Osteoblast (primary cell): ENCODE measurements at places on chromosomes 13 and 19. TPM values are rescaled to one million over a fixed set of nuclear protein-coding genes. Genes with fewer than 3 reads are reported as not detected.

DNA sequence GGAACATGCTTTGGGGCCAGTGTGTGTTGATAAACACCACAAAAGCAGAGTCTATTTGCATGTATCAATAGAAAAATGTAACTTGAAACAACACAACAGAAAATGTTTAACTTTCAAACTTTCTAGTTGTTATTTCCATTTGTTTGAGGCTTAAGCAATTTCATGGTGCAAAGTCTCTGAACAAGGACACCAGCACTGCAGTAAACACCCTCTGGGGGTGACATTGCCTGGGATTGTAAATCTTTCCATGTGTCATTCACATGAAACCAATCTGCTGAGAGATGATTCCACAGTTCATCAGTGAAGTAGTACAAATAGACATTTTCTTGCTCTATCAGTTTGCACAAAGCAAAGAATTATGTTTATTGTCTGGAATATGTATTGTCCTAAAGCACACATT lies 124.5 kb downstream of the ITGBL1 start:
- H3K27me3 ChIP-seq = no peaks in the 10 kb centered on the region
- no peak overlapping the region for H3K27ac ChIP-seq
- H3K4me3 ChIP-seq = no peak overlapping the region
- peaks cover 5% of the 10 kb centered on the region for H3K36me3 ChIP-seq
- no peak for DNase-seq
- H3K4me1 ChIP-seq = peaks cover 45% of the 10 kb centered on the region

GRCh38 chr19:3708207-3708931 lies at the start of gene TJP3:
TSS of gene TJP3 (plus strand) at chr19:3708384. CDS start at chr19:3728433, 20,049 bp downstream.
- H3K36me3 ChIP-seq = no peaks in the 10 kb centered on the region
- DNase-seq = peak; percentile 89
- no peak within 1 kb of the TSS for H3K4me3 ChIP-seq
- peaks cover 22% of the 10 kb centered on the region for H3K27me3 ChIP-seq
- peaks cover 5% of the 10 kb centered on the region for H3K4me1 ChIP-seq

DNA sequence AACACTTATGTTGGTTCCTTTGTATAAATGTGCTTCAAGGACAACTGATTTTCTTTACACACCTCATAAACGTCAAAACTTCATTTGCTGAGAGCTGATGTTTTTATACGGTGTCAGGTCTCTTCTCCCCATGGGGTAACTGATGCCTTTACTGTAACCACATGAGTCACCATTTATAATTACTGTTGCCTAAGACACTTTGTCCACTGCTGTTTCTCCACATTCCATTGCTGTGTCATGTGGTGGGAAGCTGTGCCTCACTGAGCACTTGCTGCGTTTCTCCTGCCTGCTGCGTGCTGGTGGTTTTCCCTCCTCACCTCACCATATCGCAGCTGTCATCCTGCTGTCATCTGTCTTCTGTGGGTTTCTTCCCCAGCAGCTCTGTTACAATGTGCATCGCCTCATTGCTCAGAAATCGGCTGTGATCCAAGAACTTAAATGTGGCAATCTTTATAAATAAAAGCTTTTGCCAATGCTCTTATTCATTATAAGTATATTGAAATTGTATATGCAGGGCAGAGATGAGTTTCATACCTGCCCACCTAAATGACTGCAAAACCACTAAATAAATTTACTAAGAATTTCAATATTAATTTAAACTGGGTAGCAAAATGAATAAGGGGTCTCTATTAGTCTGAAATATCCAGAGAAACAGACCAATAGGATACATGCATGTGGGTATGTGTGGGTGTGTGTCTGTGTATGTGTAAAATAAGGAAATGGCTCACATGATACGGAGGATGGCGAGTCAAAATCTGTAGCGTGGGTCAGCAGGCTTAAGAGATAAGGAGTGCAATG lies 547.0 kb upstream of the SLITRK5 start:
- no peaks in the 10 kb centered on the region for H3K36me3 ChIP-seq
- H3K27me3 ChIP-seq = no peaks in the 10 kb centered on the region
- H3K27ac ChIP-seq = no peak overlapping the region
- H3K4me1 ChIP-seq = no peaks in the 10 kb centered on the region
- no peak overlapping the region for H3K4me3 ChIP-seq
- DNase-seq = no peak

DNA sequence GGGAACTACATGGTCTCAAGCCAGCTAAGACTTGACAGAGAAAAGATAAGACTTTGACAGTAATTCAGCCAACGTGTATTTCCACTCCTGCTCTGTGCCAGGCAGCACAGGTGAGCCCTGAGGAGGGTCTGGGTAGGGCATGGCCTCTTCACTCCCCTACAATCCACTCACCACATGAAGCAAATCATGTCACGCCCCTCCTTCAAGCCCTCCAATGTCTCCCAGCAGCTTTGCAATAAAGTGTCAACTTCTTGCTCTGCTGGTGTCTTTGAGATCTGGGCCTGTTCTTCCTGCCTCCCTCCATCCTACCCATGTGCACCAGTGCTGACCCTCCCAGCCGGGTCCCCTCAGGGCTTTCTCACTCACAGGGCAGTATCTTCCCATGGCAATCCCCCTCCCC lies 58.5 kb downstream of the CCDC70 start:
- no peaks in the 10 kb centered on the region for H3K27me3 ChIP-seq
- no peaks in the 10 kb centered on the region for H3K4me1 ChIP-seq
- H3K27ac ChIP-seq = no peak overlapping the region
- H3K36me3 ChIP-seq = no peaks in the 10 kb centered on the region
- no peak overlapping the region for H3K4me3 ChIP-seq

- no peak for DNase-seq
- no peaks in the 10 kb centered on the region for H3K36me3 ChIP-seq
- peaks cover 3% of the 10 kb centered on the region for H3K27me3 ChIP-seq
These were observed at the start of gene ALOX5AP for GRCh38 chr13:30735025-30735871. TSS of gene ALOX5AP (plus strand) at chr13:30735543. CDS start at chr13:30735606, 63 bp downstream.

DNA sequence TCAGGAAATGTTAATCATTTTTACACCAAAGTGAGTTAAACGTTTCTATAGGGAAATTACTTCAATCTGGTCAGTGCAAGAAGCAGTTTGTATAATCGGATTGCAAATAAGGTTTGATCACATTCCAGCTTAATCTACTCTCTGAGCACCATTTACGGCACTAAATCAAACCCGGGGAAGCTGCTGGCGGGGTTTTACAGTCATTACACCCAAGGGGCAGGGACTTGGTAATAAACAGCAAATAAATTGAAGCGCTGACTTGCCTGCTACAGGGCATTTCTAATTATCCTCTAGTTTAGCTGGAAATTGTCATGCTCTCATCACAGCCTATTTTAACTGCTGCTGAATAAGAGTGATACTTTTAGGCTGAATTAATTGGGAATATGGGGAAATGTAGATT lies 152.1 kb upstream of the SOX21 start:
- H3K27ac ChIP-seq = no peak overlapping the region
- H3K4me1 ChIP-seq = peaks cover 4% of the 10 kb centered on the region
- no peaks in the 10 kb centered on the region for H3K36me3 ChIP-seq
- peaks cover 35% of the 10 kb centered on the region for H3K27me3 ChIP-seq
- no peak for DNase-seq
- no peak overlapping the region for H3K4me3 ChIP-seq

DNA sequence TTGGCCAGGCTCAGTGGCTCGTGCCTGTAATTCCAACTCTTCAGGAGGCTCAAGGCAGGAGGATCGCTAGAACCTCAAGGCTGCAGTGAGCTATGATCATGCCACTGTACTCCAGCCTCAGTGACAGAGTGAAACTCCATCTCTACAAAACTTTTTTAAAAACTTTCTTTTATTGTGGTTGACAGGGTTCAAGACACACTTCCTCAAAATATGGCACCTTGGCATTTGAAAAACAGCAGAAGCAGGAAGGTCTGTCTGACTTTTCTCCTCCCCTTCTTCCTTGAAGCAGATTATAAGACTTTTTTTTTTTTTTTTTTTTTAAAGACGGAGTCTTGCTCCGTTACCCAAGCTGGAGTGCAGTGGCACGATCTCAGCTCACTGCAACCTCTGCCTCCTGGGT lies 100.3 kb downstream of the TM9SF2 start:
- H3K4me3 ChIP-seq = no peak overlapping the region
- H3K27me3 ChIP-seq = peaks cover 4% of the 10 kb centered on the region
- DNase-seq = no peak

DNA sequence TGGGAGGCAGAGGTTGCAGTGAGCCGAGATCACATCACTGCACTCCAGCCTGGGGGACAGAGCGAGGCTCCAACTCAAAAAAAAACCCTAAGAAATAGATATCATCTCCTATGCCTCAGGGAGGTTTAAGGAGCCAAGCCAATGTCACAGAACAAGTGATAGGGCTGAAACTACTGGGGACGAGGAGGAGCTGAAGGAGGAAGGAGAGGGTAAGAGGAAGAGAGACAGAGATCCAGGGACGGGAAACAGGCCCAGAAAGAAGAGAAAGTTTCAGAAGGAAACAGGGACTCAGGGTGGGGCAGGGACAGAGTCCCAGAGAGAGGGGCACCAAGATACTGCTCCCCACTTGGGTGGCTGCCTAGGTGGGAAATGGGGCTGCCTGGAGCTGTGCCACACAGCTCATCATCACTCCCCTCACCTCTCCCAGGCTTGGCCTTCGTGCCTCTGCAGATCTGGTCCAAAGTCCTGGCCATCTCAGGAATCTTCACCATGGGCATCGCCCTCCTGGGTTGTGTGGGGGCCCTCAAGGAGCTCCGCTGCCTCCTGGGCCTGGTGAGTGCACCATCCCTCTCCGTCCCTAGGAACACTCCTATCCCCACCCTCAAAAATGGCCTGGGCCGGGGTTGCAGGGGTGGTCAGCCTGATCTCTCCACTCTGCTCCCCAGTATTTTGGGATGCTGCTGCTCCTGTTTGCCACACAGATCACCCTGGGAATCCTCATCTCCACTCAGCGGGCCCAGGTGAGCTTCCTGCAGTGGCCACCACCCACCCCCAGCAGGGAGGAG lies 1.5 kb downstream of the CD37 start:
- peaks cover 8% of the 10 kb centered on the region for H3K4me1 ChIP-seq
- DNase-seq = no peak
- H3K27me3 ChIP-seq = no peaks in the 10 kb centered on the region

- peaks cover 24% of the 10 kb centered on the region for H3K27me3 ChIP-seq
- peak; percentile 100 for DNase-seq
- no peak overlapping the region for H3K27ac ChIP-seq
- H3K4me1 ChIP-seq = peaks cover 3% of the 10 kb centered on the region
- peak overlapping the region; percentile 71 for H3K4me3 ChIP-seq
These were observed 27.9 kb upstream of the ONECUT3 start for GRCh38 chr19:1725100-1726064.

Gene ZSWIM4
- 6.8 and 9.0 TPM in 2 replicates for total RNA-seq

Gene PHF11
- total RNA-seq = 29.7 and 35.4 TPM in 2 replicates
